ENCODE measurements at places on chromosomes 4 and X. TPM values are rescaled to one million over a fixed set of nuclear protein-coding genes. Genes with fewer than 3 reads are reported as not detected.

The GIMD1 gene
- total RNA-seq, result not detected

The SH3D19 gene
- total RNA-seq, result 13.1 TPM

The ODAPH gene
- not detected for total RNA-seq

The GAB3 gene
- total RNA-seq, result 0.94 TPM

The EVC2 gene
- 2.5 TPM for total RNA-seq

The CLDN34 gene
- not detected for total RNA-seq
